ENCODE measurements at places on chromosomes 5 and 9.

DNA sequence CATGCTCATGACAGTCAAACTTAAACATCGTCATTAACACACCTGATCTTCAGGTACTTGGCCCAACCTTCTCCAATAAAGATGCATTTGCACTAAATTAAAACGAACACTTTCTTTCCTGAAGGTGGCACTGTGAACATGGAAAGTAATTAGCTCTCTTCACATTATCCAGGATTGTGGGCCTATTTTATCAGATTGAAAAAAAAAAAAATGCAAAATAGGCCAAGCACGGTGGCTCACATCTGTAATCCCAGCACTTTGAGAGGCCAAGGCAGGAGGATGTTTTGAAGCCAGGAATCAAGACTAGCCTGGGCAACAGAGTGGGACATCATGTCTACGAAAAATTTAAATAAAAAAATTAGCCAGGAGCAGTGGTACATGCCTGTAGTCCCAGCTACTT, 14.4 kb upstream of the CDC20B start:
- no peak for DNase-seq

- no peak for DNase-seq
Measured at GRCh38 chr9:78383130-78383529, 86.2 kb downstream of the PSAT1 start.

DNA sequence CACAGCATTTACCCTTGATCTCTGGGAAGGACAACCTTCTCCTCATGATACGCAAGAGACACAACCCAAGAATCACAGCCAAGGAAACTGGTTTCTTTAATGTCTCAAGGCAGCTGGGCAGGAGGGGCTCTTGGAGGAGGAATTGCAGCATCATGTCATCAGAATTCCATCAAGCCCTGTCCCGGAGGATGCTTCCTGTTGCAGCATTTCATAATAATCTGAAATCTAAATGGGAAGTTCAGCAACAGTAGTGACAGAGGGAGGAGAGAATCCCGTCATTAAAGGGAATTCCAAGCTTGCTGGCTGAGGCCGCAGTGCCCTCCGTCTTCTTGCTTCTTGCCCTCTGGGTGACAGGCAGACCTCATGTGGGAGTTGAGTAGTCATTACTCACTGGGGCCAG, 192.7 kb downstream of the TENT4A start:
- DNase-seq: no peak

GRCh38 chr5:102368392-102368791, 72.3 kb upstream of the SLCO4C1 start:
- no peak for DNase-seq

DNA sequence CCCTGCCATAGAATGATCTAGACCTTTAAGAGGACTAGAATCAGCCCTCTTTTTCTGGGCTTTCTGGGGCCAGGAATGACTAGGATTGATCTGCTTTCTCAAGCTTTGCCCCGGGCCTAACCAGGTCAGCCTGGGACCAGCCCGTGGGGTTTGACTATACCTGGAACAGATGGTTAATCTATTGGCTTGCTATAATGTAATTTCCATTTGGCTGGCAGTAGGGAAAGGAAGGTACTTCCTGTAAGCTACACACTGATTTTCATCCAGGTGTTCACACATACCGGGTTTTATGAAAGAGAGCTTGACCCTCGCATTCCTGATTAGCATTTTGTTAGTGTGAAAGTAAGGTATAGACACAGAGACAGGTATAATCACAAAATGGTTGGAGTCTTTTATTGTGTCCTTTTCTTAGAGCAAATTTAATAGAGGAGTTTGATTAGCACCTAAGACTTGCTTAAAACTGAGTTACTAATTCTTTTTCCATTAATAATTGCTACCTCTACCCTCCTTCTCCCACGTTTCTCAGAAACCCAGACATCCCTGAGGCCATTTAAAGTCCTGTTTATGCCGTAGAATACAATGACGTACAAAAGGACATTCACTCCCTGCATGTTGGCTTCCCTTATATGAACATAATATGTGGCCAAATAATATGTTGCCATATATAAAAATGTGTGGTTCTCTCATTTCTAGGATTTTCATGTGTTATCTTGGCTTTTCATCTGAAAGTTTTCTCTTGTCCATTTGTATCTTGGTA, 17.3 kb downstream of the LNPEP start:
- DNase-seq: no peak

Data from HEK293T (cell line).